DMS53 (cell line): ENCODE measurements at places on chromosomes 5 and 9.
A peak's percentile ranks its signal among the peaks of the same experiment; 100 is the strongest.

GRCh38 chr5:133386662-133387061 lies 225.7 kb downstream of the FSTL4 start:
- no peak for DNase-seq

DNA sequence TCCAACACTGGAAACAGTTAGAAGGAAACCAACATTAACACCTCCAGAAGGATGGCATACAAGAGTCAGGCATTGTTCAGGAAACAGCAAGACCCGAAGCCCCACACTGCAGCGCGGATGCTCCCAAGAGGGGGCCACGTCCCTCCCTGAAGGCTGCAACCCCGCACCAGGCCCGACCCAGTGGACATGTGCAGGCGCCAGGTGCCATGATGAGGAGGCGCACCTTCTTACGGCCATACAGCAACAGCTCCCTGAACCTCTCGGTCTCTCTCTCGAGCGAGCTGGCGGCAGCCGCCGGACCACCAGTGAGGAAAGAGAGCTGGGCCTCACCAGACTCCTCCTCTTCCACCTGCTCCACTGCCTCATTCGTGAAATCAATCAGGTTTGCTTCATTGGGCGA lies 20.2 kb downstream of the SEC16A start:
- DNase-seq, result no peak

GRCh38 chr9:104075801-104076753 lies 18.0 kb upstream of the SMC2 start:
- no peak for DNase-seq

GRCh38 chr5:149141224-149141956 lies at the start of gene ABLIM3:
Gene ABLIM3 (plus strand): TSS chr5:149141493. CDS start chr5:149142096, 603 bp downstream.
- peak; percentile 79 for DNase-seq

- DNase-seq, result peak; percentile 18
Measured at GRCh38 chr9:120412425-120412951, 167.5 kb downstream of the CDK5RAP2 start.

GRCh38 chr5:17269201-17269600 lies 51.8 kb downstream of the BASP1 start:
- DNase-seq, result no peak

DNA sequence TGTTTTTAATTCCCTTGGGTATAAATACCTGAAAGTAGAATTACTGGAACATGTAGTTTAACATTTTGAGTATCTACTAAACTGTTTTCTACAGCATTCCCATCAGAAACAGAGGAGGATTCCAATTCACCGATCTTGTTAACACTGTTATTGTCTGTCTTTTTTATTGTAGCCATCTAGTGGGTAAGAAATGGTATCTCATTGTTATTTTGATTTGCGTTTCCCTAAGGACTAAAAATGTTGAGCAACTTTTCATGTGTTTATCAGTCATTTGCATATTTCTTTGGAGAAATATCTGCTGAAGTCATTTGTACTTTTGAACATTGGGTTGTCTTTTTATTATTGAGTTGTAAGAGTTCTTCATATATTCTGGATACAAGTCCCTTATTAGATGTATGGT lies 135.2 kb upstream of the NFIL3 start:
- DNase-seq, result no peak

- DNase-seq, result no peak
Measured at GRCh38 chr9:116576386-116576785, 110.7 kb upstream of the TRIM32 start.

- DNase-seq, result no peak
Measured at GRCh38 chr5:17497446-17497845, 585 bp upstream of the TAF11L2 start.

- DNase-seq, result peak; percentile 5
Measured at GRCh38 chr5:169416583-169417196, 115.8 kb upstream of the SLIT3 start.

GRCh38 chr5:166795756-166796155 lies 1495.7 kb upstream of the WWC1 start:
- no peak for DNase-seq

- no peak for DNase-seq
Measured at GRCh38 chr5:36664766-36665165, 58.4 kb downstream of the SLC1A3 start.

GRCh38 chr9:133585481-133586351 lies 23.5 kb downstream of the FAM163B start:
- peak; percentile 60 for DNase-seq

DNA sequence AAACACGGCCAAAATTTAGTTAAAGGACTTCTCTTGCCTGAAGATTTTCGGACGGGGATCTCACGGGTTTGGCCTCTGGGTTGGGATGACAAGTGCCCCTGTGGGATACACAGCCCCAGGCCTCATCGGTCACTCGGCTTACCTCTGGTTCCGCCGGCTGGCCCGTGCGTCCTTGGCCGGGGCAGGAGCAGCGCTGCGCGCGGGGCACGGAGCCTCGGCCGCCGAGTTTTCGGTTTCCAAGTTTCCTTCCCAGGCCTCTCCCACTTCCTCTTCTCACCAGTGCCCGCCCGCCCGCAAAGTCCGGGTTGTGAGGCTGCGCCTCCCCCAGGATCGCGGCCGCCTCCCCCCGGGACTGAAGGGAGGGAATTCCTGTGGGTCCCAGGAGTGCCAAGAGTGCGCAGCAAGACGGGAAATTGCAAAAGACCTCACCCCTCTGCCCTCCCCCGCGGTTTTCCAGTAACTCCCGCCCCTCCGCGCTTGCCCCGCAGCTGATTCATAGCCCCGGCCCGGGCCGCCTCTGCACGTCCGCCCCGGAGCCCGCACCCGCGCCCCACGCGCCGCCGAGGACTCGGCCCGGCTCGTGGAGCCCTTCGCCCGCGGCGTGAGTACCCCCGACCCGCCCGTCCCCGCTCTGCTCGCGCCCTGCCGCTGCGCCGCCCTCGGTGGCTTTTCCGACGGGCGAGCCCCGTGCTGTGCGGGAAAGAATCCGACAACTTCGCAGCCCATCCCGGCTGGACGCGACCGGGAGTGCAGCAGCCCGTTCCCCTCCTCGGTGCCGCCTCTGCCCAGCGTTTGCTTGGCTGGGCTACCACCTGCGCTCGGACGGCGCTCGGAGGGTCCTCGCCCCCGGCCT lies at the start of gene OSMR:
TSS of gene OSMR (plus strand) at position 487 of the 853 bp plus-strand sequence. CDS start 23,033 bp downstream, outside the sequence.
- peak; percentile 66 for DNase-seq

- no peak for DNase-seq
Measured at GRCh38 chr9:74282526-74283253, 214.4 kb upstream of the RORB start.

DNA sequence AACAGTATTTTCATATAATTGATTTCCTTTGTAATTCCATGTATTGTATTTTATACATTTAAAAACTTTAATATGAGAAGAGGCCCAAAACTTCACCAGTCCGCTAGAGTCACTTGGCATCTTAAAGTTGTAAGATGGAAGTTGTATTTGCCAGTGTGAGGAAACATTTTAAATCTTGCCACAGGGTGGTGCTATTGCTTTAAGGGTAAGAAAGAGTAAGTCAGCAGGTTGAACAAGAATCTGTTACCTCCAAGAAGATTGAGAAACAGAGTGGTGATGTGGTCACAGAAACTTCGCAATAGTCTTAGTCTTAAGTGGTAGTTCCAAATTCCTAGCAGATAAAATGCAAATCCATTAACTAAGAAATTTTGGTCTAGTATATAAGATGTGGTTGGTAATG lies 39.8 kb upstream of the RANBP6 start:
- DNase-seq, result peak; percentile 86

GRCh38 chr5:147369742-147370374 lies 135.0 kb downstream of the STK32A start:
- DNase-seq, result peak; percentile 71

GRCh38 chr9:133492061-133493021 lies 13.4 kb upstream of the SLC2A6 start:
- peak; percentile 57 for DNase-seq

DNA sequence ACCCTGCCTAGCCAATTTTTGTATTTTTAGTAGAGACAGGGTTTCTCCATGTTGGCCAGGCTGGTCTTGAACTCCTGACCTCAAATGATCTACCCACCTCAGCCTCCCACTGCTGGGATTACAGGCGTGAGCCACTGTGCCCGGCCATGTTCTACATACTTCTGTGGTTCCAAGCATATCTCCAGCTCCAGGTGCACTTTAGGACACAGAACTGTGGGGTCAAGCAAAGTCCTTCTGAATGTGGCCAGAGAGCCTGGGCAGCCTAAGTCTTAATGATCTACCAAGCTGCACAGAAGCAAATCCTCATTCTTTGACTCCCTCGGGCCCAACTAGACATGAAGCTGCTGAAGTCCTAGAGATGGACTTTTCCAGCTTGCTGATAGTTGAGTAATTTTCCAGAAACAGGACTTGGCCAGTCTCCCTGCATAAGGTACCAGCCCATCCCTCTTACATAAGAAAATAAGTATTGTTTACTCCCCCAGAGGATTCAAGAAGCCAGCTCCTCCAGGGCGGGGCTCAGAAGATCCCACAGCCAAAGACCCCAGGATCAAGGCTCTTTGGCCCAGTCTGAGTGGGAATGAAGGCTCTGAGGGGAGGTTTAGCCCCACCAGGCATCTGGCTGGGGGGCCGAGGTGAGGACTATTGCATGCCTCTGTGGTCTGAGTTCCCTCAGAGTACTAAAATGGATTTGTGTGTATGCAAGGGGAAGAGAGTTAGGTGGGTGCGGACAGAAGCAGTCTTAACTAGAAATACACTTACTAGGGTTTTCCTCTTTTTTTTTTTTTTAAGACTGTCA lies 8.7 kb downstream of the CLTB start:
- DNase-seq, result no peak

DNA sequence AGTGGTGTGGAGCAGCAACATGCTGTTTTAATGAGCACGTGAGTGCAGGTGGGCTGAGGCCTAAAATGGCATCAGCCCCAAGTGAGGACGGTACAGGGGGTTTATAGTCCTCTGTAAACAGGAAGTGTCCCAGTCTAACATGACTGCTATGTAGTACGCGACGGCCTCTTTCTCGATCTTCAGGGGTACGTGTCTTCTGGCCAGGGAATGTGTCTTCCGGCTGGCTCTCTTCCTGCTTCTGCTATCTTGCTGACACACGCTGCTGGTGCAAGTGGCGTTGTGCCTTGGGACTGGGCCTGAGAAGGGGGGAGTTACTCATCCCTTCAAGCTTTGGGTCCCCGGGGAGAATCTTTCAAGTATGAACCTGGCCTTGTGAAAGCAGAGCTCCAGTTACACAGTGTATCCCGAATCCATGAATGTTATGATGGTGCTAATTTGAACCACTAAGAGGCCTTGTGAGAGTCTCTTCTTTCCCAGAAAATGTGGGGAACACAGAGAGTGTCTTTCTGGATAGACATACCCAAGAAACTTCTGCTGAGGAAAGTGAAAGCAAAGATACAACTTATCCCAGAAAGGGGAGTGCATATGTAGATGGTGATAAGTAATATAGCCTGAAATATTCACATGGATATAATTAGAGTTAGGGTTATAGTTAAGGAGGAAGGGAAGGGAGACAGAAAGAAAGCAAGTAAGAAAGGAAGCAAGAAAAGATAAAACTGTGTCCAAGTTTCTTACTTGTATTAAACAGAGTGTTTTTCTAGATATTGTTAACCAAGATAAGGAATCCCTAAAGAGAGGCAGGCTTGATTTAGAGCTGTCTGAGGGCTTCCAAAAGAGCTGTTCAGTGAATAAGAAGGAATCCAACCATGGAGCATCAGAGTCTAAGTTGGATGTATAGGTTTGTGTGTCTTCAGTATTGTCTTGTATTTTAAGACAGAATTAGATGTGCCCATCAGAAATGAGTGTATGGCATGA lies 35.5 kb upstream of the ANXA2R start:
- no peak for DNase-seq

DNA sequence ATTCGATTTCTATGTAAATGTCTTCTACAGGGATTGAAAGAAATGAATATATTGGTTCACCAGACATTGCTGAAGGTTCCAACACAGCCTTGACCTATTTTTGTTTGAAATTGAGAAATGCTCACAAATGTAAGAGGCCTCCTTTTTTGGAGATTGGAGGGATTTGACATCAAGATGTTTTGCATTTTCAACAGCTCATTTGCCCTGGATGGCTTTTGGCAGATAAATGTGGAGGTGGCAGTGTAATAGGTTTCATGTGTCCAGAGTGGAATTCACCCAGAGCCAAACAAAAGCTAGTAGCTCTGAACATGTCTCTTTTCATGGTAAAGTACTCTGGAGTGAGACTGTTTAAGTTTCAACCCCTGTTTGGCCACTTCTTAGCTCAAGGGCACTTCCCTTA lies 77.3 kb downstream of the PALM2AKAP2 start:
- no peak for DNase-seq

- DNase-seq, result no peak
Measured at GRCh38 chr9:85192750-85193149, 523.2 kb downstream of the NTRK2 start.

GRCh38 chr5:170546282-170546681 lies 42.5 kb downstream of the KCNIP1 start:
- DNase-seq, result no peak

DNA sequence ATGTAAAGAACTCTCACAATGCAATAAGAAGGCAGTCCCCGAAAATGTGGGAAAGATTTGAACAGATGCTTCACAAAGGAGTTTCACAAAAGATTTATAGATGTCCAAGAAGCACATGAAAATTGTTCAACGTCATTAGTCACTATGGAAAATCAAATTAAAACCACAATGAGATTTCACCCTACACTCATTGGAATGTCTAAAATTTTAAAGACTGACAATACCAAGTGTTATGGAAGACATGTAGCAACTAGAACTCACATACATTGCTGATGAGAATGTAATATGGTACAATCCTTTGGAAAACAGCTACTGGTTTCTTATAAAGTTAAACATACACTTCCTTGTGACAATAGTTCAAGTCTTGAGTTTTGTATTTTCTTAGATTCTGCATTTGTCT lies 11.0 kb upstream of the RECK start:
- no peak for DNase-seq

DNA sequence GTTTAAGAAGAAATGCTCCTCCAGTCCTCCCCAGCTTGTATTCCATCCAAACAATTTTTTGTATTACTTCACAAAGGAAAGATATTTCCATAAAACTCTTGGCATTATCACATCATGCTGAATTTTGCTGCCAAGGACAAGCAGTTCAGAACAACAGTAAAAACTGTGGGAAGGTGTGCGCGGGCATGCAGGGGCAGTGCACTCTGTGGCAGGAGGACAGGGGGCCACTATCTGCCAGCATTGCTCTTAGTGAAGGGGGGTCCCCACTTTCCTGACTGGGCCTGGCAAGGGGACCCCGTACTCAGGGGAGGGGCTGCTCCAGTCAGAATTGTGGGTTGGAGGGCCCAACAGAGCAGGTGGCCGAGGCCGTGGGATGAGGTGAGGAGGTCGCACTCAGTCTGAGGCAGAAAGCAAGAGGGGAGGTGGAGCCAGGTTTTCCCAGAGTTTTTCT lies 32.8 kb downstream of the ANGPTL2 start:
- DNase-seq, result no peak

DNA sequence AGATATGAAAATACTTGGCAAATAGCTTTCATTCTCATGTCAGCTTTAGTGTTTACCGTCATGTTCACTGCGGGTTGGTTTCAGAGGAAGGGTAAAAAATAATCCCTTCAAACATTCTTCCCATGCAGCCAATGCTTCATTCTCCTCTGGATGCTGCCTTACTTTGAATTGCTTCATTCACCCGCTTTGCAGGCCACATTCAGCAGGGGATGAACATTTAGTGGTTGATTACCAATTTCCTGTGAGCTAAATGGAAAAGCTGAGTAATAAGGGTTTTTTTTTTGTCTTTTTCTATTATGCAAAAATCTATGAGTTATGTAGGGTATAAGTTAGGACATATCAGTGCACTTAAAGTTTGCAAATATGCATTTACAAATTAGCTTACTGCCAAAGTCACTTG lies 96.3 kb upstream of the MEF2C start:
- no peak for DNase-seq
